ENCODE measurements at places on chromosomes 7 and 10.

DNA sequence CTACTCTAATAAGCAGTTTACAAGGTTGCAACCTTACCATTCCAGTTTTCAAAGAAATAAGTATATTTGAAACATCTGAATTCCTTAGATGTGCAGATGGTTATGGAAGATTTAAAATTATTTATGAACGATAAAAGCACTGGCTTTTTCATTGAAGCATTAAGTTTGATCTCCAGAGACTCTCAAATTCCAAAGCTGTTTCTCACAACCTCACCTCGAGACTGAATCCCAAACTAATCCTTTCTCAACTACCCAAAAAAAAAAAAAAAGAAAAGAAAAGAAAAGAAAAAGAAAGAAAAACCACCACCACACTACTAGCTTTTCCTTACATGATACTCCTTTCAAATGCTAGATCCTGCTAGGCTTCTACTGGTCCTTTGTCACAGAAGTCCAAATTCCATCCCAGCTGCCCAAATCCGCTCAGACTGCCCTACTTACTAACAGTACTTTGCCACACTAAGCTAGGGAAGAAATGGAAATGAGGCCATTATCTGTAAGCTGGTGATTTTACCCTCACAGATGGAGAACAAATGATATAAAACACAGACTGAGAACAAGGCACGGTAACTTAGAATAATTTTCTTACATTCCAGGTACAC, 100.6 kb upstream of the CDK1 start:
- peak; percentile 5 for DNase-seq

DNA sequence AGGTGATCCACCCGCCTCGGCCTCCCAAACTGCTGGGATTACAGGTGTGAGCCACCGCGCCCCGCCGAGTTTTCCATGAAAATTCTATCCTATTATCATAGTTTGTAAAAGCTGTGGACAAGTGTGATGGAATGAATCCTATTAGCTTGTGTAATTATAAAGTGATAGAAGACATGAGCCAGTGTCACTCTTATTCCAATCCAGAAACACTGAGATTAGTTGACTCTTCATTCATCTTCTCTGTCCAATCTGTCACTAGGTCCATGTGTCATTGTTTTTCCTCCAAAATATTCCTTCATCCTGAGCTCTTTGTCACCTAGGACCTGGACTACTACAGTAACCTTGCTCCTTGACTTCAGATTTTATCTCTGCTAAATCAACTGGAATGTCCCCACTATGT, 13.5 kb downstream of the FBH1 start:
- DNase-seq = no peak

DNA sequence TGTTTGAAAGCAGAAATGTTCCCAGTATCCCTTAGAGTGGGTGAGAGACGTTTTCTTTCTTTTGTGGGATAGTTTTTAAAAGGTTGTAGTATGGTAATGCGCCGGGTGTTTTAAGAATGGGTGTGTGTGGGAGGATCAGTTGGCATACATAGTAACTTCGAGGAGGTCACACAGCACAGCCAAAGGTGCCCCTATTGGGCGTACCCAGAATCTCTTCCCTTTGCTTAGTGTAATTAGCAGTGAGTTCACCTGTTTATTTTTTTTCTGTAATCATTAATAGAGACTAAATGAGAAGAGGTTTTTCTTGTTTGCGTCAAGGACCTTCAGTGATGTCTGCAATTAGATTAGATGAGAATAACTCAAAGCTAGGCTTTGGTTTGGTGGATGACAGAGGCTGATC, 1.5 kb downstream of the PLEKHA8 start:
- DNase-seq = peak; percentile 22

DNA sequence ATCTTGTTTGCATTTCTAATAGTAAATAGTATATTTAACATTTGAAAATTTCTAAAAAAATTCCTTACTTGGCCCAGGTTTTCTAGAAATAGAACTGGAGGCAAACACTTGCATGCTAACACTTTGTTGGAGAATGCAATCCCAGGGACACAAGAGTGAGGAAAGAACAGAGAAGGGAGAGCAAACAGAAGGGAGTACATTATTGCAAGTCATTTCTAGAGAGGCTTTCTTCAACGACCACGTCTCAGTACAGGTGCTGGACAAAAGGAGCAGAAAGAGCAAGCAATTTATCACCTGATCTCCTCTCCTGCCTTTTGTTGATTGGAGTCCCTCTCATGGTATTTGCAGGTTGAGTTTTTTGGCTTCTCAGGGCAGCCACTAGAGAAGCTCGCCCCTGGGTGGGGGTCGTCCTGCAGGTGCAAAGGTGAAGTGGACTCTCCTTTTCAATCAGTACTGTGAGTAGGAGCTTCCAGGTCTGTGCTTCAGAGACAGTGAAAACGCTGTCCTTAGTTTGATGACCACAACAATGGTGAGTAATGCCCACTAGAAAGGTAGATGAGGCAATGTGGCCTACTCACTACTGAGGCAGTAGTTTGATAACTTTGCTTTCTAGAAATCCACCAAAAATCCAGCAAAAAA, 5.2 kb downstream of the CPED1 start:
- no peak for DNase-seq

DNA sequence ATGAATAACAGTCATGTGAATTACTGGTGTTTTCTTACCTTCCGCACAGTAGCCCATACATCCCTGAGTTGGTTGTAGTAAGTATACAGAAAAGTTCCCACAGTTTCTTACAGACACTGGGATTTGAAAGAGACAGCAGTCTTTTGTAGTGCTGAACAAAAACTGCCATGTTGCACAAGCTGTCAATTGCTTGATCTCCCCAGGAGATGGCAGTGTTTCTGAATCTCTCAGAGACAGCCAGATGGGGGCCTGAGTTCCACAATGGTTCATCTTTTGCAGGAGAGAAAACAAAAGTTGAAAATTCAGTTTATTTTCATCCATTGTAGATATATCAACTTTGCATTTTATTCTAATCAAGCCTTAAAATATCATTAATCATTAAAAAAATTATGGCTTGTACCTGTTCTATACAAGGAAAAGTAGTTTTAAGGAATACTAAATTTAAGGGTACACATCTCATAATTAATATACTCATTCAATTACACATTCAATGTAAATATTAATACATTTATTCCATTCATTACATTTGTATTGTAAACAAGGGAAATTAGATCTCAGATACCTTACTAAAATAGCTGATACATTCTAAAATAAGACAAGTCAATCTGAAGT, 14.5 kb downstream of the VWDE start:
- DNase-seq = peak; percentile 52

GRCh38 chr7:156234666-156235494, 405.7 kb upstream of the RNF32 start:
- no peak for DNase-seq

DNA sequence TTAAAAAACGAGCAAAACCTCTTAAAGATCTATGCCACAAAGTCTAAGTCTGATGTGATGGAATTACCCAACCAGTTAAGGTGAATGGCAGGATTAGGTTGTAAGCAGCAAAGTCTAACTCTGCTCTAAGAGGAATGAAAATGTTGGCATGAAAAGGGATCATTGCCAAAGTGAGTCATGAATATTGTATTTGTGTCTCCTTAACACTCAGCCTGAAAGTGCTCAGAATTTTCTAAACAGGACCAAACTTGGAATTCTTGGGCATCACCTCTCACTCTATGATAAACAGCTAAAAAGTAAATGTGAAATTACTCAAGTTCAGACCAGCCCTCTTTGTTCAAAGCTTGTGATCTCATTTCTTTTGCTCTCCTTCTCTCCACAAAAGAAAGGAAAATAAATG, 27.0 kb downstream of the PPP1R3A start:
- no peak for DNase-seq
